Stimulated activated CD8-positive, alpha-beta memory T cell treated with anti-CD3 and anti-CD28 coated beads, Interleukin-15, amount 100 ng/mL, for 48 hours (primary cell): ENCODE measurements at places on chromosomes 11 and 22.
A peak's percentile ranks its signal among the peaks of the same experiment; 100 is the strongest.

- DNase-seq: no peak
Observed at GRCh38 chr11:102527684-102528083, 2.9 kb downstream of the MMP7 start.

GRCh38 chr22:39237318-39238100, 7.3 kb downstream of the PDGFB start:
- peak; percentile 31 for DNase-seq

DNA sequence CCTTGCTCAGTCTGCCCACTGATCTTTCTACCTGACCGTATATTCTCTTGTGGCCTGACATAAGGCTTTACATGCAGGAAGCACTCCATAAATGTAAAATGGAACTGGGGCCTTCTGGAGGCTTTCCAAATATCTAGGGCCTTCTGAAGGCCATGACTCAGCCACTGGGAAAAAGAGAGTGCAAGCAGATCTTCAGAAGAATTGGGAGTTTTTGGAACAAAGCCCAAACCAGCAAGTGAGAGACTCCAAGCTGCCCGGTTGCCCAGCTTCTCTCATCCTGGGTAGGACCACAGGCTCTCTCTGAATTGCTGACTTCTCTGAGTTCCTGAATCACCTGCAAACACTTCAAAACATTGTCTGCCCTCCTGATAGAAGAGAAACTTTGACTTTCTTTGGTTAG, 107.9 kb upstream of the BMAL1 start:
- DNase-seq: no peak

- DNase-seq: no peak
Observed at GRCh38 chr11:100887659-100888058, 200.6 kb downstream of the ARHGAP42 start.

- no peak for DNase-seq
Observed at GRCh38 chr11:95693298-95693697, 96.3 kb downstream of the FAM76B start.

- DNase-seq: no peak
Observed at GRCh38 chr11:26904132-26904531, 89.8 kb upstream of the FIBIN start.

DNA sequence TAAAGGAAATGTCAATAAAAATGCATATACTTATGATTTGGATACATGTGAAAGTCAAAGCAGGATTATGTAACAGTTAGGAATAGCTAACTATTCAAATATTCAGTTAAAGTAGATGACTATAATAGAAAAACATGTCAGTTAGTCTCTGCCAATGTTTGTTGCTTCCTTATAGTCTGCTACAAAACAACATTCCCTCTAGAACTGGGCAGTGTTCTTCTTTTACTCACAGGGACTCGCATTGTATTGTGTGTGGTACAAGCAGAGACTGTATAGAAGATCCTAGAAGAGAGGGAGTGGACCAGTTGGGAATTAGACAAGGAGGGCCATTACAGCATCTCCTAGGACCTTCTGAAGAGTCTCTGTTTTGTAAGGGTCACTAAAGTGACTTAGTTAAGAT, 10.6 kb downstream of the ACAT1 start:
- no peak for DNase-seq

GRCh38 chr11:128513915-128514681, 73.3 kb downstream of the ETS1 start:
- no peak for DNase-seq

DNA sequence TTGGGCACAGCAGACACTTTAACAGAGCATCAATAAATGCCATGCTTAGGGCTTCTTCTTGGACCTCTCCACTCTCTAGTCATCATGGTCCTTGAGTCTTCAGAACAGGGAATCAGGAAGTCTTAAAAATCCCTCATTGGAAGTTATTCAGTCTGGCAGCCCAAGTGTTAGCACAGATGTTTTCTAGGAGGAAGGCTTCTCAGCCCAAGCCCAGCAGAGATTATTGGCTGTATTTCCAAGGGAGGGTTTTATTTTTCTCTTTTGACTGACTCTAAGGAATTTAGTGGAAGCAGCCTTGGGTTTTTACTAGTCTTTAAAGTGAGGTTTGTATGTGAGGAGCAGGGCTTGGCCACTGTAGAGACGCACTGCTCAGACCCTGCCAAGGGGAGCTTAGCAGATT, 41.9 kb downstream of the CEP164 start:
- DNase-seq: no peak

- DNase-seq: no peak
Observed at GRCh38 chr11:115501893-115502589, 2.2 kb downstream of the CADM1 start.

- no peak for DNase-seq
Observed at GRCh38 chr11:8681837-8682302, 595 bp downstream of the TRIM66 start.

DNA sequence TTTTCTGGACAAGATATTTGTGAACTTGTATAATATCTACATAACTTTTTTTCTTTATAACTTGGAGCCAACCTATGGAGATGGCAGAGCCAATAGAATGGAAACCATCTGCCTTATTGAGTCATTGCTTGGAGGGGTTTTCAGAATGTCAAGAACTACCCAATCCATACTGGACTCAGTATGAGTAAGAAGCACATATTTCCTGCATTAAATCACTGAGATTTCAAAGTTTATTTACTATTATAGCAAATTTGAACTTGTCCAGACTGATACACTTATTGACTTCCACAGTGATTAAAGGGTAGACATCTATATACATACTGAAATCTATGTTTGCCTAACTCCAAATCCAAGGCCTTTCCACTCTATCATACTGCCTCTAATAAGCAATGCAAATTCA, 704.0 kb downstream of the KCNA4 start:
- DNase-seq: no peak
